Muscle of arm (tissue), 14 donors: ENCODE measurements at places on chromosomes 5 and 9. TPM values are rescaled to one million over a fixed set of nuclear protein-coding genes. Genes with fewer than 3 reads are reported as not detected.

Gene SKP2
- polyA plus RNA-seq = 58.2 TPM

Gene FBP2
- 81.1 TPM for polyA plus RNA-seq

Gene AOPEP
- 43.2 TPM for polyA plus RNA-seq

Gene ARID3C
- not detected for polyA plus RNA-seq

Gene ITGA2
- 11.0 TPM for polyA plus RNA-seq

Gene PRRT1B
- 0.17 TPM for polyA plus RNA-seq

Gene GRXCR2
- not detected for polyA plus RNA-seq
